ENCODE measurements at places on chromosomes 11 and 22.

- DNase-seq, result no peak
Observed at GRCh38 chr11:130710497-130711012, 205.7 kb downstream of the SNX19 start.

DNA sequence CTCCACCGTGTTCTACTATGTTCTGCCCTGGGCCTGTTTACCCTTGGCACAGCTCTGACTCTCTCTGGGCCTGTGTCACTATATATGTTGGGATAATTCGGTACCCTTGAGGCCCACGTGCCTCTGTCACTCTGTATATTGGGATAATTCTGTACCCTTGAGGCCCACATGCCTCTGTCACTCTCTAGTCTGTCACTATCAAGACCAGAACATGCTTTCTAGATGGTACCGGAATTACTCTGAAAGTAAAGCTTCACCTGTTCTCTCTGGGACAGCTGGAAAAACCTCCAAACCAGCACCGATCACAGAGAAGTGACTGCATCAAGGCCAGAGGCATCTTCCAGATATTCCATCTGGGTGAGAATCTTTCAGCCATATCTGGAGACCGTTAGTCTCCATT lies 9.3 kb upstream of the FCHSD2 start:
- no peak for DNase-seq

GRCh38 chr11:44564166-44564565 lies 1.3 kb upstream of the CD82 start:
- no peak for DNase-seq

- DNase-seq, result no peak
Observed at GRCh38 chr11:128482512-128483191, 104.7 kb downstream of the ETS1 start.

DNA sequence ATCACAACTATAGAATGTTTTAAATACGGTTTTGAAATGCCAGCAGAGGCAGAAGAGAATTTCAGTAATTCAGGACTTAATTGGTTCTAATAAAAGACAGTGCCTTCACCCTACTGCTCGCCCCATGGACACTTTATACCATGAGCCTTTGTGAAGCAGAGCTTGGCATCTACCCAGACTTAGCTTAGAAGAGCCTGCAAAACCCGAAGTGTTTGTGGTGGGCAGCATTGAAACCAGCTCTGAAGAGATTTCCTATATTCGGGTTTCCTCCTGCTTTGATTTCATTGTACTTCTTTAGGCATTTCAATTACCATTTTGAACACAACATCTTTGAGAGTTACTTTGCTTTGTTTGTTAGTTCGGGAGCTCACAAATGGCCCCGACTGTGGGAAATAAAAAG lies 185.1 kb upstream of the MTNR1B start:
- no peak for DNase-seq

DNA sequence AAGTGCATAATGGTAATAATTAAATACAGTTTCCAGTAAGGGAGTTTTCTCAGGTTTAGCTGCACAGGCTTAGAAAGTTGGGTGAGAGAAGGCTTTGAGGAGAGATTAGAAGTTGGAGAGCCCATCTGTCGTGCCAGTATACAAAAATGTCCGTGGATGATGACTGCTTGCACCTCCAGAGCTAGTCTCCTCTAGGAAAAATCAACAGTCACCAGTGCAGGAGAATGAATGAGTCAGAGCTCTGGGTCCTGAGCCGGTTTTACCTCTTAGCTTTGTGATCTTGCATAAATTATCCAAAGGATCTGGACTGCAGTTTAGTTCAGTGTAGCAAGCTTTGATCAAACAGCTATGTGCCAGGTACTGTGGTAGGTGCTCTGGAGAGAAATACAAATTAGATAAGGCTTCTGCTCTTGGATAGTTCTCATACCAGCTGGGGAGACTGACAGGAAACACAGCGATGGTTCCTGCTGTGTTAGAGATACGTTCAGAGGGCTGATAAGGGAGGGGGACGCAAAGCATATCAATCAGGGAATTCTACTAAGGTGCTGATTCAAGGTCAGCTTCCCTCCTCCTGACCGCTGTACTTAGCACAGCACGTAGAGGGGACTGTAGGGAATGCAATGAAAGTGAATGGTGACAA lies 125.9 kb downstream of the TEAD1 start:
- DNase-seq, result no peak

GRCh38 chr22:48554893-48555572 lies 1272.6 kb downstream of the BRD1 start:
- no peak for DNase-seq

DNA sequence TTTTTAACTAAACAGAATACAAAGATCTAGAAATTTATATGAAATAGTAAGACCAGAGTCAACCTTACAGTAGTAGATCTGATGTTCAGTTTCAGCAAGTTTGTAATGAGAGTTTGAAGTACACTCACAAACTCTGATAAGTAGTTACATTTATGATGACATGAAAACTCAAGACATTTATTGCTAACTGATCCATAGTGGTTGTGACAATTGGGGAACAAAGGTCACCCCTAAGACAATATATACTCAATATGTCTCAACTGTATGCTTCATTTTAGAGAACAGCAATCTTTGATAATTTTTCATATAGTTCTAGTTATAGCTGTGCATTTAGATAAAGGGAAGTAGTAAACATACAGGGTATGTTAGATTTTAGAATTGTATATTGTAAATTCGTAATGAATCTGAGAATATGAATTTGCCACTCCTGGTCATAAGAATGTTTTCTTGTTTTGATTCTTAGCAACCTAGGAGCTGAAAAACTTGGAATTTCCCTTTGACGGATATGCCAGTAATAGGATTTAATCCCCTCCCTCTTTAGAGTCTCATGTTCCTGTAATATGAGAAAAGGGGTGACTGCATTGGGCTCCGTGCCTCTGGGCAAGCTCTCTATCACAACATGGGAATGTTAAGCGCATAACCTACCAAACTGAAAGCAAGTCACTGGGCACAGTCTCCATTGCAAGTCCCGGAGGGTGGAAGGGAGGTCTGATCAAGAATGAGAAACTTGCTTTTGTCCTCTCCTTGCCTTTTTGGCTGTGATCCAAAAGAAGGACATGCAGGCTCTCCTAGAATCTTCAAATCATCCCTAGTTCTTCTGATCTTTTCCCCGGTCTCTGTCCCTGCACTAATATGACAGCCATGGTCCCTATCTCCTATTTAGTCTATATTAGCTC lies 11.4 kb downstream of the OR10D3 start:
- DNase-seq, result no peak

DNA sequence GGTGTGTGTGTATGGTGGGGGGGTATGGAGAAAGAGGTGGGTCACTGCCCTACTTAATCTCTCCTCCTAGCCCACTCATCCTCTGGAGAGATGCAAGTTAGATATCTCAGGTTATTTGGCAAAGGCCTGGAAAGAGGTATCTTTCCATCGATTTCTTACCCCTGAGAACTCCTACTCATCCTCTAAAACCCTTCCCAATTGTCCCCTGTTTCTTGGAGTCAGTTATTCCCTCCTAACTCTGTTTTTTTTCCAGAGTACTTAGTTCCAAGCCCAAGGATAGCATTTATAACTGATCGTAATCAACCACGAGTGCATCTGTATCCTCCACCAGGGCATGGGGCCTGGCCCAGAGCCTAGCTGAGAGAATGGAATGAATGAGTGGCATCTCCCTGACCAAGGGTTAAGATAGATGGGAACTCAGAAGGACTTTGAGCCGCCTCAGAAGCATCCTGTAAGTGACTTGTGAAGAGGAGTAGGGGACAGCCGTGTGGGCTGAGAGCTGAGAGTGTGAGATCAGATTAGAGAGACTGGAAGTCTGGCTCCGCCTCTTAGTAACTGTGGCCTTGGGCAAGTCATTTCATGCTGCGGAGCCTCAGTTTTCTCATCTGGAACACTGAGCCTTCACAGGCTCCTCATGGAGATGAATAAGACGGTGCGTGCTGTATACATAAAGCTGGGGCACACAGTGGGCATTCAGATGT lies 16.2 kb downstream of the CD6 start:
- DNase-seq, result no peak

- DNase-seq, result no peak
Observed at GRCh38 chr11:73147771-73148681, 5.9 kb upstream of the FCHSD2 start.

- DNase-seq, result peak; percentile 49
Observed at GRCh38 chr22:20205964-20206708, 55.3 kb upstream of the CCDC188 start.

GRCh38 chr11:118338637-118339061 lies 3.9 kb downstream of the CD3D start:
- DNase-seq, result peak; percentile 85

DNA sequence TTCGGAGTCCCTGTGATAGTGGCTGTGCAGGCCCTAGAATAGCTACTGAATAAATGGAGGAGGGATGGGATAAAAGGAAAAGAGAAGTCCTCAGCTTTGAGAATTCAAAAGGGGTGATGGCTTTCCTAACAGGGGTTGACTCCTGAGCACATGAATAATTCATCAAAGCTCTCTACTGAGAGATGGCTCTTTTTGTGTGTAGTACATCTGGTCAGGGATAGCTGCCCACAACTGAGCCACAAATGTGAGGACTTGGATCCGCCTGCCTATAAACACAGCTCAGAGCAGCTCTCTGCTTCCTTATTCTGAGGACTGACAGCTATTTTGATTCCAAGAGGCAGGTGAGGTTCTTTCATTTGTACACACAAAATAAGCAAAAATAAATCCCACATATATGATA lies 82.3 kb downstream of the USP35 start:
- no peak for DNase-seq
